T-cell (primary cell): ENCODE measurements at places on chromosomes 1 and 21.

GRCh38 chr21:44817914-44818639 lies at the start of gene SUMO3:
SUMO3 (minus strand) TSS chr21:44818062; CDS start chr21:44817968, 94 bp downstream.
- peak; percentile 73 for DNase-seq

GRCh38 chr1:200493344-200493743 lies 83.5 kb upstream of the ZNF281 start:
- DNase-seq = no peak

GRCh38 chr1:116751621-116752020 lies 2.6 kb upstream of the CD2 start:
- DNase-seq = no peak

DNA sequence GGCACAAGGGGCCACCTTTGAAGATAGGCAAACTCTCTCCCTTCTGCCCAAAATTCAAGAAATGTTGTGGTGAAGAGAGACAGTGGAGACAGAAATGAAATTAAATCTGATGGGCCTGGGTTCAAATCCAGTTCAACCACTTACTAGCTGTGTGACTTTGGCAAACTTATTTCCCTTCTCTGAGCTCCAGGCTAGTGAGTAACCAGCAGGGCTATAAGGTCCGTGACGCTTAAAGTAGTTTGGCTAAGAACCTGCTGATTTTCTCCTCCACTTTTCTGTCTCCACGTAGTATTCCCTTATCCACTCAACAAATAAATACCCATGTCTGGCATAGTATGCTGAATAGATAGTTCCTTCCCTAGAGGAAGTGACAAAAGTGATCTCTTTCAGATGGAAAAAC lies 1.9 kb downstream of the SLC2A1 start:
- no peak for DNase-seq

DNA sequence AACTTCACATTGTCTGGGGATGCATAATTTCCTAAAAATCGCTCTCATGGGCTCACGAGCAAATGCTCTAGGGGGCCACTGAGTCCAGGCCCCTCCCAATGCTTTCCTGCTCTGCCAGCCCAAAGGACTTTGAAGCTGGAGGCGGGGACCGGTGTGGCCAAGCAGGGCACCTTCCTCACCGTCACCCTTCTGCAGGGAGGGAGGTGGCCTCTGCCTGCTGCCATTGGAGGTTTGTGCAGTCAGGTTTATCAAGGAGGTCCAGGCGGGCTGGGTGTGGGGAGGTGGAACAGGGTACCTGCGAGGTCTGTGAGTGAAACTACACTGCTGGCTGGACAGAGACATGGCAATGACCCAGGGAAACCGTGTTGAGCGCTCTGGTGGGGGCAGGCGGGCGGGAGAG lies 58.1 kb upstream of the TRAPPC10 start:
- no peak for DNase-seq

DNA sequence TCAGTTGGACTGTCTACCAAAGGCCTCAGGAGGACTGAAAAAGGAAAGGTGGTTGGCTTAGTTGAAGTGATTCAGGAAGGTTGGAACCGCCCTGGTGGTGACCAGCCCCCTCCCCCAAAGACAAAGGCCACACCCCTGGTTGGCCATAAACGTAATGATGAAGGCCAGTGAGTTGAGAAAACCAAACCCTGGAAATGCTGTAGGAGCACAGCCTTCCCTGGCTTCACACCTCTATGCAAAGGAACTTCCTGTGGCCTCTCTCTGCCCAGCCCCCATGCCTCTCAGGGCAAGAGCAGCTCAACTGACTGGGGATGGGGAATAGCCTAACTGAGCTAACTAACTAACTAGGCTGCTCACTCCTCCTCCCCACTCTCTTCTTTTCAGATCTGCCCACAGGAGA lies 90.4 kb downstream of the NPHP4 start:
- no peak for DNase-seq

- no peak for DNase-seq
Observed at GRCh38 chr1:111483166-111483565, 9.4 kb downstream of the C1orf162 start.

DNA sequence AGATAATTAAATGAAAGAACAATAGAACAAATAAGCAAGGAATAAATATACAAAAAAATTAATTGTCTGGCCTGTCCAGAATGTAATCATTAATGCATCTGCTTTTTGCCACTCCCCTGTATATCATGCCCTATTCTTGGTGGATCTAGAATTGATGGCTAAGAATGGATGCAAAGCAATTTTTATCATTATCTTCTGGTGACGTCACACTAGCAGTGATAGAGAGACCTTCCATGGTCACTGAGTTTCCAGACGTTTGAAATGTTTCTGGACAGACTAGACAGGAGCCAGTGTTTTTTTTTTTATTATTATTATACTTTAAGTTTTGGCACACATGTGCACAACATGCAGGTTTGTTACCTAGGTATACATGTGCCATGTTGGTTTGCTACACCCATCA lies 563.0 kb downstream of the NEGR1 start:
- DNase-seq = no peak

GRCh38 chr1:109769330-109770078 lies 5.8 kb upstream of the EPS8L3 start:
- no peak for DNase-seq

DNA sequence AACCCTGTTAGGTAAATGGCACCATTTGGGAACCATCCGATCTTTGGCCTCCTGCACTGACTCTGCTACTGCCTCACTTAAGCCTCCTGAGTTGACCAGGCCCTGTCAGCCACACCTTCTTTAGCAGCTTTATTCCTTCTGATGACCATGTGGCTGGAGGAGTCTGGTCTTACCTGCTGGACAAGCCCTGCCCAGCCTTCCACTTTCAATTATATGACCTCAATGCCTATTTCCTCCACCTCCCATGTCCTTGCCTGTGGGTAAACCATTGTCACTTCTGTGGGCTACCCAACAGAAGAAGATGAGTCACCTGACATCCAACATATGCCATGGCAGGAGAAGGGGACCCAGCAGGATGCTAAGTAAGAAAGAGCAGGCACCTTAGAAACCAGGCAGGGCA lies 393.8 kb downstream of the NTNG1 start:
- no peak for DNase-seq

- DNase-seq = no peak
Observed at GRCh38 chr1:8468751-8469150, 150.8 kb downstream of the SLC45A1 start.

DNA sequence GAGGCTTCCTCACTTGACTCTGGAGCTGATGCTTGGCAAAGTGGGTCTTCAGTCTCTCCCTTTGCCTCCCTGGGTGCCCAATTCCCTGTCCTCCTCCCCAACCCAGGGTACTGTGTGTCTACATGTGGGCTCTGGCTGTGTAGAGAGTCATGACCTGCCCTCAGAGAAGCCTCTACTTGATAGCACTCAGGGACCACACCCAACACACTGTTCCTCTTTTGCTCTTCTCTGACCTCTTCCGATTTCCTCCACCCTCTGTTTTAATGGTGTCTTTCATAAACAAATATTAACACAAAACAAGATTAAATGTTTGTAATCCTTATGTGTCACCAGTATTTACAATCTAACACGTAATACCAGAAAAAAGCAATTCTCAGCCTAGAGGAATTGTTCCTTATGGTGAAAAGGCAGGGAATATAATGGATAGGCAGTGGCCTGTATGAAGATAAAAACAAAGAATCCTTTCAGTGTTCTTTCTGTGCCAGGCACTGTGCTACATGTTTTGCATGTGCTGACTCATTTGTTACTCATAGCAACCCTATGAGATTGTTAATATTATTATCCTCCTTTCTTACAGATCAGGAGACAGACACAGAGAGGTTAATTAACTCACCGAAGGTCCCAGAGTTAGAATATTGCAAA lies 58.2 kb downstream of the HSD3B1 start:
- DNase-seq = no peak

- DNase-seq = no peak
Observed at GRCh38 chr1:59151860-59152259, 145.0 kb upstream of the FGGY start.

GRCh38 chr1:93698329-93699048 lies 16.9 kb upstream of the BCAR3 start:
- DNase-seq = no peak

DNA sequence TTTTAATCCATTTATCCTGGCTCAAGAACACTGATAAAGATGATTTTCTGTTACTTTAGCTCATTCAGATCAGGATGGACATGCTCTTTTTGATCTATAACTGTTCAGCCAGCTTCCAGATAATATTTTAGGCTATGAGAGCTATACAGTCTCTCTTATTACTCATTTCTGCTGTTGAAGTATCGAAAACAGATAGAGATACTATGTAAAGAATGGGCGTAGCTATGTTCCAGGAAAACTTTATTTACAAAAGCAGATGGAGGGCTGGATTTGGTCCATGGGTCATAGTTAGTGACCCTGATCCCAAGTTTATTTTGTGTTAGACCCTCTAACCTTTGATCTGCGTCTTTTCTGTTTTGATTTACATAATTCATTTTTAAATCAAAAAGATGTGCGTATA lies 78.8 kb upstream of the TENT5C start:
- no peak for DNase-seq

DNA sequence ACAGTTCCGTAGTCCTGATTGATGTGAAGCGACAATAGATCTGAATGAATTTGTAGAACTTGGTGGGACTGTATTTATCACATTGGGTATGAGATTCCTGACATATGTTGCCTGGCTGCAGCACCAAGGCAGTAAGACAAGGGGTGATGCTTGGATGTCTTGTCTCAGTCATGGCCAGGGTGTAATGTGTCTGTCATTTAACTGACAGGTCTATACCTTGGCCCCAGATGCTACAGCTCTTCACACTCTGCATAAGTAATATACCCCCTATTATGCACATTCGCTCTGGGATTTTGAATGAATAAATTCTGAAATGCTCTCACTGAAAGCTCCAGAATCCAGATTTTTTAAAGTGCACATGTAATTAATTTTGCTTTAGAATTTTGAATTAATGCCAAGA lies 47.3 kb downstream of the NTNG1 start:
- DNase-seq = no peak

DNA sequence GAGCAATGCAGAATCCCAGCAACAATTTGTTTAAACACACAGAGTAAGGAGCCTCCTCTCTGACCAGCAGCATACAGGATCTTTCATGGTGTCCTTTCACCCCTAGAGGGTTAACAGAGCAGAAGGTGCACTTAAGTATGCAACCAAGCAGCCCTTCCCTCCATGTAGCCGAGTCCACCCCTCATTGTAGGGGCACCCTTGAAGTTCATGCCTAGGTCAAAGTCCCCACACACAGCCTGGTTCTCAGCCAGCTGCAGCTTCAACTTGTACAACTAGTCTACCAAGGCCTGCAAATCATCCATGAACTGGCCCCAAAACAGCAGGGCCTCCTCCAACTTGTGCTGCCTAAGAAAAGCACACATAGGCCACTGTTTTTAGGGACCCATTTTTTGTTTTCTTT lies 7.0 kb upstream of the BMP8B start:
- DNase-seq = no peak

- DNase-seq = no peak
Observed at GRCh38 chr21:27058673-27059605, 92.1 kb upstream of the ADAMTS5 start.

GRCh38 chr1:104402178-104402577 lies 652.5 kb downstream of the AMY1C start:
- no peak for DNase-seq

- no peak for DNase-seq
Observed at GRCh38 chr1:232937741-232938375, 12.6 kb upstream of the NTPCR start.

- DNase-seq = no peak
Observed at GRCh38 chr1:61455400-61455799, 269.5 kb downstream of the TM2D1 start.

DNA sequence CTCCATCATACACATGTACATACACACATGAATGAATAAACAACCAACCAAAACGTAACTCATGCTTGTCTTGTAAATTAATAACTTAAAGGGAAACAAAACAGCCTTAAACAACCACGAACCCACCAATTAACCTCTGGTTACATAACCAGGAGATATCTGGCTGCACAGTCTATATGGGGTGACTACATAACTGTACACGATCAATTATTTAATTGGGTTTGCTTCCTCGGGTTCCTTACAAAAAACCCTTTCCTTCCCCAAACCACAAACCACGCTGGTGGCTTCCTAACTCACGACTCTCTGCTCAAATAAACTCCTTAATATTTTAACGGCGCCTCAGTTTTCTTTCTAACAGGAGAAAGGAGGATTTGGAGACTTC lies 744 bp downstream of the ZNF670 start:
- no peak for DNase-seq

DNA sequence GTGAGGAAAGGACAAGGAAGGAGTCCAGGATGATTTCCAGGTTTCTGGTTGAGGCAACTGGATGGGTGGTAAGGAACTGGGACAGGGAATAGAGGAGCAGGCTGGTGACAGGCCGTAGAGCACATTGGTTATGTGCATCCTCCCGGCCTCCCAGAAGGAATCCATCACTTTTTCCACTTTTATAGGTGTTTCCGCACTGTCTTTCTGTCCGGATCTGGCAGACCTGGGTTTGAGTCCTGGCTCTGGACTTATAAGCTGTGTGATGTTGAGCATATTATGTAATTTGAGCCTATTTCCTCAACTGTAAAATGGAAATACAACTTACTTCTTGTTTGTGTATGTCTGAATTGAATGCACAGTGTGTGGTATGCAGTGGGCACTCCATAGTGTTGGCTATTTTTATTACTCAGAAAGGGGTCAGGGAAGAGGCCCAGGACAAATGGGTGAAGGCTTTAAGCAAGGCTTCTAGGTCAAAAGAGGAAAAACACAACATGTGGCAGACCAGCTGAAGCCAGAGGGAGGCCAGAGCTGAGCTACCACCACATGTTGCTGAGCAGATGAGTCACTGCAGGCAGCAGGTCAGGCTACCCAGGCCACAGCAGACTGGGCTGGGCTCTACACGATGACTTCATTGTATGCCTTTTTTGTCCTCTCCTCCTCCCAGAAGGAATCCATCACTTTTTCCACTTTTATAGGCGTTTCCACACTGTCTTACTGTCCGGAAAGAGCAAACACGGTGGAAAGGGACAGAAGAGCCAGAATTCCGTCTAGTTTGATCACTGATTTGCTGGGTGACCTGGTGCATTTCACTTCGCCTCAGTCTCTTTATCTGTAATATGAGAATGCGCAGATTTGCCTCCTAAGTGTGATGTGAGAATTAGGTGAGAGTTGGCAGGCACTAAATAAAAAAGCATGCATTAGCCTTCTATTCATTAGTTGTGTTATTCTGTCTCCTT lies 791 bp upstream of the MAST2 start:
- no peak for DNase-seq

GRCh38 chr1:237713916-237714315 lies 176.8 kb downstream of the ZP4 start:
- DNase-seq = no peak

GRCh38 chr21:29326914-29327554 lies 28.3 kb downstream of the BACH1 start:
- DNase-seq = no peak

- DNase-seq = no peak
Observed at GRCh38 chr1:39113109-39113743, 87.1 kb downstream of the NDUFS5 start.
